ENCODE measurements at places on chromosomes 5 and 9.

DNA sequence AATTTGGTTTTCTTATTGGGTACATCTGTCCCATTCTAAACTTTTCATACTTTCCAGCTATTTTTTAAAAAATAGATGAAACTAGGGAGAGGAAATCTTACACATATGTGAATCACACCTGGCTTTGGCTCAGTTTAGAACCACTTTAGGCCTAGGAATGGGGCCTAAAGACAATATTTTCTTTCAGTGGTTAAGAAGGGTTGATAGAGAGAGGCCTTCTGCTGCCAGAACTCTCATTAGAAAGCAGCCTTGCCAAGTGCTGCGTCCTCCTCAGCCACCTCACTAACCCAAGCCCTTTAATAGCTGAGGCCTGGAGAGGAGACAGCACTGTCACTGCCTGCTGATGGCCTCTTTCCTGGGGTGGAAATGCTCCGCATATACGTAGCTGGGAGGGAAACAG lies 167.5 kb downstream of the SAXO1 start:
- DNase-seq: no peak

- DNase-seq: no peak
Observed at GRCh38 chr9:97987487-97987886, 4.3 kb downstream of the ANP32B start.

- DNase-seq: peak; percentile 34
Observed at GRCh38 chr9:100856238-100856637, 172.3 kb upstream of the PLPPR1 start.

- DNase-seq: no peak
Observed at GRCh38 chr9:78905986-78906755, 609.2 kb downstream of the PSAT1 start.

GRCh38 chr9:18747595-18747994 lies 273.6 kb downstream of the ADAMTSL1 start:
- no peak for DNase-seq

GRCh38 chr5:156274453-156274852 lies 52.5 kb upstream of the SGCD start:
- no peak for DNase-seq

DNA sequence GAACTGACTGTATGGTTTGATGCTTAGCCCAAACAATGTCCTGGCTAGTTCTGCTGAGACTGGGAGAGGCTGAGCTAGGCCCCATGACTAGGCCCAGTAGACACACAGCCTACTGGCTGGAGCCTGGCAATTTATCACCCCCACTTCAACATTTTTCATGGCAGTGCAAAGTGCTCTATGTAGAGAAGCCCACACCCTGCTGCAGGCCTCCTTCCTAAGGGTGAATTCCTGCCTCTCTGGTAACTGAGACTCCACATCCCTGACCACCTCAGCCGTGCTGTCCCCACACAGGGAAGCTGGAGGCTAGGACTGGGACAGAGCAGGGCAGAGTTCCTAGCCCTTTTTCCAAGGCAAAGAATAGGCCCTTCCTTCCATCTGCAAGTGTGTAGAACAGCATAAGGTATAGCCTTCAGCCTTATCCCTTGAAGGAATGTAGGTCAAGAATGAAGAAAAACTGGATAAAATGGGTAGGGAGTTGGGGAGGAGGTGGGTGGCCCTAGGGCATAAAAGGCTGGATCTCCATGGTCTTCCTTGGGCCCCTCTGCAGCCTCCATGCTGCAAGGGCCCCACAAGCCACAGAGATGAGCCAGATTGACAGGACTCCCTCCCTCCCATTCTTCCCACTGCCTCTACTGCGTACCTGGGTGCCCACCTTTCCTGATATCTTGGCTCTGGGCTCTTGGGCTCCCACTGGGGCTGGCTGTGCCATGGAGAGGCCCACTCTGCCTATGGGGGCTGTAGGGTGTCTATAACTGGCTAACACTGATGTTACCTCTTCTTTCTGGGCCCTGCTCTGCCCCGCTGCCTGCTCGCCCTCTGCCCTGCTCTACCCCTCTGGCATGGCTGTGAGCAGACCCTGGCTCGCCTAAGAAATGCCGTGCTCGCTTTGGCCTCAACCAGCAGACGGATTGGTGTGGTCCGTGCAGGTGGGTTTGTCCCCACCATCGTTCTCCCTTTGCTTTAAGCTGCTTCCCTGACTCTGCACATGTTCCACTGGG lies 29.8 kb downstream of the TCF7 start:
- DNase-seq: no peak

- DNase-seq: no peak
Observed at GRCh38 chr9:116099821-116100220, 53.8 kb upstream of the PAPPA start.

DNA sequence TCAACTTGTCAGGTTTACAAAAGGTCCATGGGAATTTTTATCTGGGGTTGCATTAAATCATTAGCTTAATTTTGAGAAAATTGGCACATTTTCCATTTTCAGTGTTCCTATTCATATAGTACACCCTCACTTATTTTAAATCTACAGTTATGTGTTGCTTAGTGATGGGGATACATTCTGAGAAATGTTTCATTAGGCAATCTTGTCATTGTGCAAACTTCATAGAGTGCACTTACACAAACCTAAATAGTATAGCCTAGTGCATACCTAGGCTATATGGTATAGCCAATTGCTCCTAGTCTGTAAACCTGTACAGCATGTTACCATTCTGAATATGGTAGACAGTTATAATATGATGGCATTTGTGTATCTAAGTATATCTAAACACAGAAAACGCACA lies 19.8 kb upstream of the FAM151B start:
- DNase-seq: no peak

DNA sequence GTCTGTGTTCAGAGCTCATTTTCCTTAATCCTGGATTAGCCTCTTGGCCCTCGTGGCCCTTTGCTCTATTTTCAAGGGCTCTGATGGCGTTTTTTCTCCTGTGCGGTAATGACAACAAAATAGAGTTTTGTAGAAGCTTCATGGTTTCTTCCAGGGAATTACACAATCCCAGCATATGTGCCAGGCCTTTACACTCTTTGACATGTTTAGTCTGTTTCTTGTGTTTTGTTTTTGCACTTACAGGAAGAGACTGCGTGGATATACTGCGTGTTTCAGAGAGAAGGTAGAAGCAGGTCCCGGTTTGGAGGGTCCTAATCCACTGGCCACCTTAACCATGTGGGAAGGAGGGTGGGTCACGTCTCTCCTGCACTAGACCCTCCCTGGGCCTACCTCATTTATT lies 400.2 kb upstream of the IRX4 start:
- DNase-seq: no peak
